Spleen (tissue), 13 donors: ENCODE measurements at places on chromosomes 13 and 19.
A peak's percentile ranks its signal among the peaks of the same experiment; 100 is the strongest.

DNA sequence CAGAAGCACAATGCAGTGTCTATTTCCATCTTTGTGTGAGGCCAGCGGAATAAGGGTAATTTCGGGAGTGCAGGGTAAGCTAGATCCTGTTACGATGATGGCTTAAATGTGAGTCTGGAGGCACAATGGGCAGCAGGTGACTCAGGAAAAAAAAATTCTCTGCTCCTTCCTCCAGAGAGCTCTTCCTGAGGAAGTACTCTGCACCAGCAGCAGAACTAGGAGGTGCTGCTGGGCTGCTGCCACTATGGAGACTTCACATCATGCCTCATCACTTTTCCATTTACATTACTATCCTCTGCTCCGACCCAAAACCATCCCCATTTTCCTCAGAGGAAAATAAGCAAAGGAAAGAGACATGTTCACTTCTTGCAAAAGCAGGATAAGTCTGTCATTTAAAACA, 282.0 kb downstream of the DNAJC15 start:
- DNase-seq: no peak

DNA sequence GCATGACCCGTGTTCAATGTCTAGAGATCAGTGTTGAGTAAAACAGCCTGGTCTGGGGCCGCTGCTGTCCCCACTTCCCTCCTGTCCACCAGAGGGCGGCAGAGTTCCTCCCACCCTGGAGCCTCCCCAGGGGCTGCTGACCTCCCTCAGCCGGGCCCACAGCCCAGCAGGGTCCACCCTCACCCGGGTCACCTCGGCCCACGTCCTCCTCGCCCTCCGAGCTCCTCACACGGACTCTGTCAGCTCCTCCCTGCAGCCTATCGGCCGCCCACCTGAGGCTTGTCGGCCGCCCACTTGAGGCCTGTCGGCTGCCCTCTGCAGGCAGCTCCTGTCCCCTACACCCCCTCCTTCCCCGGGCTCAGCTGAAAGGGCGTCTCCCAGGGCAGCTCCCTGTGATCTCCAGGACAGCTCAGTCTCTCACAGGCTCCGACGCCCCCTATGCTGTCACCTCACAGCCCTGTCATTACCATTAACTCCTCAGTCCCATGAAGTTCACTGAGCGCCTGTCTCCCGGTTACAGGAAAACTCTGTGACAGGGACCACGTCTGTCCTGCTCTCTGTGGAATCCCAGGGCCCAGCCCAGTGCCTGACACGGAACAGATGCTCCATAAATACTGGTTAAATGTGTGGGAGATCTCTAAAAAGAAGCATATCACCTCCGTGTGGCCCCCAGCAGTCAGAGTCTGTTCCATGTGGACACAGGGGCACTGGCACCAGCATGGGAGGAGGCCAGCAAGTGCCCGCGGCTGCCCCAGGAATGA, 1.5 kb upstream of the CEACAM5 start:
- peak; percentile 90 for DNase-seq

- DNase-seq: no peak
These were observed 17.9 kb downstream of the COG3 start for GRCh38 chr13:45482571-45483173.

- DNase-seq: no peak
These were observed 108.7 kb upstream of the VSTM2B start for GRCh38 chr19:29417048-29417447.

DNA sequence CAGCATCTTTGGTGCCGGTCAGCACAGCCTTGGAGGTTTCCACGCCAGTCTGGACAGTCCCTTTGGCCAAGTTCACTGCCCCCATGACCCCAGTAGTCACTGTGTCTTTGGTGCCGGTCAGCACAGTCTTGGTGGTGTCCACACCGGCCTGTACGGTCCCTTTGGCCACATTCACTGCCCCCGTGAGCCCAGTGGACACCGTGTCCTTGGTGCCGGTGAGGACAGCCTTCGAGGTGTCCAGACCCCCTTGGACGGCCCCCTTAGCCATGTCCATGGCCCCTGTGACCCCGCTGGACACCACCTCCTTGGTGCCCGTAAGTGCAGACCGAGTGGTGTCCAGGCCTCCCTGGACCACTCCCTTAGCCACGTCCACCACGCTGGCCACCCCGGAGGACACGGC, 5.0 kb downstream of the PLIN4 start:
- DNase-seq: no peak

DNA sequence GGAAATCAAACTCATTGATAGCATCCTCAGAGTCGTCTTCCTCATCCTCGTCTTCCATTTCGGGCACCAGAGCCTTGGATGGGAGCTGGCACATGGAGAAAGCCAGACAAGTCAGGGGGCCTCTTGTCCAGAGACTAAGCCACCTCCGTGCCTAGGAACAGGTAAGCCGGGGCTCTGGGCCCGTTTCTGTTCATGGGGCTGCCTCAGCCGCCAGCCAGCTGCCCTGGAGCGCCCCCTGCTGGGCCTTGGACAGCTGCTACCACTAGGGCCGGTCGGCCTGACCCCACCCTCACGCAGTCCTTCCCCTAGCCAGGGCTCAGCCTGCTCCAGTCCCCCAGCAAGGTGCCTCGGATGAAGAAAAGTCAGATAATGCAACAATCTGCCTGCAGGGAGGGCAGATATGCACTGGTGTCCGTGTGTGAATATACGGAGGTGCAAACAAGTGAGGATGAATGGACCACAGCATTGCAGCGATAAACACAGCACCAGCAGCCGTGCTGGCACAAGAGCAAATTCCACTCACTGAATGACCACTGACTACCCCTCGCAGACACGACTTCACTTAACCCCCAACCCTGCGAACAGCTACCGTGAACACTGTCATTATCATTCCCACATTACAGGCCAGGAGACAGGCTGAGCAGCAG, 11.9 kb upstream of the PRKD2 start:
- DNase-seq: peak; percentile 97

GRCh38 chr13:106110241-106110855, 425.1 kb downstream of the EFNB2 start:
- DNase-seq: no peak

- no peak for DNase-seq
These were observed 15.1 kb downstream of the GARRE1 start for GRCh38 chr19:34269489-34269888.

DNA sequence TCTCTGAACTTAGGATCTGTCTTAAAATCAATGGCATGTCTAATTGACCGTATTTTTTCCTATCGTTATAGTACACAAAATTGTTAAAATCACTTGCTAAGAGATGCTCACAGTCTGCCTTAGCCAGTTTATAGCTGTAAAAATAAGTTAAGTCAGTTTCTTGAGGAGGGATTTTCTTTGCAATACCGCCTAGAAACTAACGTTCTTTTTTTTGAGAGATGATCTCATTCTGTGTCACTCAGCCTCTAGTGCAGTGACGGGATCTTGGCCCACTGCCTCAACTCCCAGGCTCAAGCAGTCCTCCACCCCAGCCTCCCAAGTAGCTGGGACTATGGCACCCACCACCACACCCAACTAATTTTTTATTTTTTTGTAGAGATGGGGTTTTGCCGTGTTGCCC, 4.4 kb downstream of the CKAP2 start:
- no peak for DNase-seq

GRCh38 chr13:113528813-113529180, 38.3 kb upstream of the DCUN1D2 start:
- no peak for DNase-seq
